ENCODE measurements at places on chromosomes 11 and 22.

DNA sequence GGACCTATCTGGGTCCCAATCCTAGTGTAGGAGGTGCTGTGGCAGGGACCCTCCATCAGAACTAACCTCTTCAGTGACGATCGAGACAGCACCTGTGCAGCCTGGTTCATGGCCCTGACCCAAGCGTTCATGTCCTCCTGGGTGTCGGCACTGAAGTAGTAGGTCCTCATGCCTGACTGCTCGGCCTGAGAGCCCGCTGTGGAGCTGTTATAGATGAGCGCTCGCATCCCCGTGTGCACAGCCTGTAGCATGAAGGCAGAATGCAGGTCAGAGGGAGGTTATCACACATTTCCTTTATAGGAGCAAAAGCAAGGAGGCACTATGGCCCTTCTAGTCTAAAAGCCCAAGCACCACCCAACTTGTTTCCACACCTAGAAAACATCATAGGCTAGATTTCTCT lies 103.0 kb downstream of the C11orf58 start:
- DNase-seq: no peak

GRCh38 chr22:41408665-41409064 lies 26.9 kb downstream of the TEF start:
- DNase-seq: no peak

GRCh38 chr22:35478633-35479107 lies 62.0 kb upstream of the RASD2 start:
- no peak for DNase-seq

DNA sequence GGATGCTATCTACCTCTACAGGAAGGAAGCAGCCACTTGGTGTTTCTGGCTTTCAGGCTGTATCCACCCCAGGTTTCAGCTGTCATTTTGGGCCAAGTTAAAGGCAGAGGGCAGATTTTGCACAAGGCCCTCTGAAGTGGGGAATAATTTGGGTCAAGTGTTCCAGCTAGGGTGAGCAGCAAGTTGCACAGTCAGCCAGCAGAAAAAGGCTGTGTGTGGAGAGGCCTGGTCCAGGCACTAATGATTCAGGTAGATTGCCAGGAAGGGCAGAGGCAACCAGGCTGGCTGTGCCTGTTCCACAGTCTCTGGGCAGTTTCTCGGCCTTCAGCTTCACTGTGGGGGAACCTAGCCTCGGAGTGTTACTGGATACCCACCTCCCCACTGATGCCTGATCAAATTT lies 8.6 kb upstream of the ELF5 start:
- no peak for DNase-seq

DNA sequence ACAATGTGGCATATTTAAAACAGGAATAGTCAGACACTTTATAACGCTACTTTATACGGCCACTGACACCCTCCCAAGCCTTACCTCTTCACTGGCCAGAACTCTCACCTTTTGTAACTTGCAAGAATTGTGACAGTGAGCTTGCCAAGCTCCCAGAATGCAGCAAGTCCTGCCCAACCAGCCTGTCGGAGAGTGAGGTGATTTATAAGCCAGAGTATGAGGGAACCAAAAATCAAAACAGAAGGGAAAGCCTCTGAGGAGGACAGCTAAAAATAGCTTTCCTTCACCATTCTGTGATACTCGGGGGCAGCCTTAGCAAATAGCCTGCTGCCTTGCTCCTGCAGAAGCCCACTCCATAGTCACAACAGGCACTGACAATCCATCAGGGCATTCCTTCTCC lies 229.7 kb downstream of the FAM76B start:
- no peak for DNase-seq

DNA sequence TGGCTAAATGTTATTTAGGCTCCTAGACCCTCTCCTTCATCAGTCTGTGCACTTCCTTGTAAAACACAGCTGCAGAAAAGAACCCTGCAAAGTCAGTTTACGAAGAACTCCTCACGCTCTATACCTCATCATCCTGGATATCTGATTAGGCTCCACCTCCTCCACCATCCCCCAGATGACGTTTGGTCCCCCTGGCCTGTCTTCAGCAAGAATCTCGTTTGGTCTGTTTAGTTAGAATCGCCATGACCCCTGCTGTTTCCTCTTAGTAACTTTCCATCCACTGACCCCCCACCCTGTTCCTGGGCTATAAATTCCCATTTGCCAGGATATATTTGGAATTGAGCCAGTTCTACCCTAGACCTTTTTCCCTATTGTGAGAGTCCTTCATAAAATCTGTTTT lies 214.1 kb downstream of the OPCML start:
- DNase-seq: no peak

DNA sequence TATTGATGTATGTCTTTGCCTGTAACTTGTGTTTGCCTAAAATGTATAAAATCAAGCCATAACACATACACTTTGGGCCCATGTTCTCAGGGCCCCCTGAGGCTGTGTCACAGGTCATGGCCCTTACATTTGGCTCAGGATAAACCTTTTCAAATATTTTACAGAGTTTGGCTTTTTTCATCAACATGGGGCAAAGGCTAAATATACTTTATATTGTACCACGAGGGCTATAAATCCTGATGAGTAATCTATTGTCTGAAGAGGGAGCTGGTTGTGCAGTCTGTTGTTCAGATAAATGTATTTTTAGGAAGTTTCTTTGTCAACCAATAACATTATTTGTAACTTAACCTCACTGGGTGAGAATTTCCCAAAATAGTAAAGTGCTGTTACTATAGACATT lies 404.6 kb upstream of the DDI1 start:
- DNase-seq: no peak

- DNase-seq: no peak
These were observed 97.5 kb downstream of the TSPAN18 start for GRCh38 chr11:44824300-44824704.

- no peak for DNase-seq
These were observed 1435.9 kb downstream of the BRD1 start for GRCh38 chr22:48391820-48392219.

DNA sequence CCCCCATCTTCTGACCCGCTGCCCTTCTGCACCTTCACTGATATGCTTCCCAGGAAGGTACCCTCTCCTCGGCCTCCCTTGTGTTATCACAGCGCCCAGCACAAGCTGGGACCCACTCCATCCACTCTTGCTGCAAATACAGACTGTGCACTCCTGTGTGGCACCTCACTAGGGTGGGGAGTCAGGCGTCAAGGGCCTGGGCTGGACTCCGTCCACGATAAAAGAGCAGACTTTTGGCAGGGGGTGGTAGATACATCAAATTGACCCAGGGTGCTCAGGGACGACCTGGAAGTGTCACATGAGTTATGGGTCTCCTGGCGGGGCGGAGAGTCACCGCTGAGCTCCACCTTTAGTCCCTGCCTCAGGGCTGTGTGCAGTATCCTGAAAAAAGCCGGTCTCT lies 908 bp downstream of the TRPM5 start:
- DNase-seq: no peak

- no peak for DNase-seq
These were observed 6.4 kb downstream of the DGKZ start for GRCh38 chr11:46353698-46354097.

- no peak for DNase-seq
These were observed 14.6 kb downstream of the CABP7 start for GRCh38 chr22:29734406-29734805.

DNA sequence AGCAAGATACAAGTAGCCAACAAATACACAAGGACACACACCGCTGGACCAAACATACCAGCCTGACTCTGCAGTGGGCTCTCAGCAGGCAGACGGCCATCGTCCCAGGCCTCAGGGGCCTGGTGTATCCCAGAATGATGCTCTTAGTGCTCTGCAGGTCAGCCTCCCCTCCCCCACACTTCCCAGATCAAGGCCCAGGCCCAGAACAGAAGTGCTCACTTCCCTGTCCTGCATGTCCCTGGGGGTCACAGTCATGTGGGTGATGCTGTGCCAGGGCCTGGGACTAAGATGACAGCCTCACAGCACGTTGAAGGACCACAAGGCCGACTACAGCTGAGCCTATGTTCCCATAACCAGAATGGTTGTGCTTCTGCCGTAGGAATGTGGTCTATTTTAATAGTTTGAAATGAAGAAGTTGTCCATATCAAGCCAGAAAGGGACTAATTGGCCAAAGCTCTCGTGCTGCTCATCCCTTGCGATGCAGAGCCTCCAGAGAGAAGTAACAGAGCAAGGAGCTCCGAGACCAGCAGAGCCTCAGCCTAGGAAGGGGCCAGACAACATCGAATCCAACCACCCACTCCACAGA lies 48.6 kb downstream of the GAB4 start:
- DNase-seq: no peak

GRCh38 chr11:58525037-58525614 lies 17.2 kb upstream of the OR5B21 start:
- no peak for DNase-seq

GRCh38 chr11:93796441-93797231 lies 12.6 kb downstream of the MED17 start:
- no peak for DNase-seq

DNA sequence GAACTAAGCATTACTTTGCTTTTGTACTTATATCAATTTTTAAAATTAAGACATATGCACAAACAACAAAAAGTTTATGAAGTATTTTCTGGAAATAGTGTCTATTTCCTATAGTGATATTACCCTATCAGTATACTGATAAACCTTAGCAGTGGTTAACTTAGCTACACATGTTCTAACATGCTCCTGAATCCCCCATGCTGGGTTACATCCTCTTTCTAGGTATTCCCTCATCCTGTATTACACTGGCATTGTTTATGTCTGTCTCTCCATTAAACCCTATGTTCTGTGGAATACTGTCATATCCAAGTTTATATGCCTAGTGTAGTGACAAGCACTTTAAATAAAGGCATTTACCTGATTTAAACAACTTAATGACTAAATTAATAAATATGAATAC lies 1.8 kb upstream of the FAR1 start:
- no peak for DNase-seq

DNA sequence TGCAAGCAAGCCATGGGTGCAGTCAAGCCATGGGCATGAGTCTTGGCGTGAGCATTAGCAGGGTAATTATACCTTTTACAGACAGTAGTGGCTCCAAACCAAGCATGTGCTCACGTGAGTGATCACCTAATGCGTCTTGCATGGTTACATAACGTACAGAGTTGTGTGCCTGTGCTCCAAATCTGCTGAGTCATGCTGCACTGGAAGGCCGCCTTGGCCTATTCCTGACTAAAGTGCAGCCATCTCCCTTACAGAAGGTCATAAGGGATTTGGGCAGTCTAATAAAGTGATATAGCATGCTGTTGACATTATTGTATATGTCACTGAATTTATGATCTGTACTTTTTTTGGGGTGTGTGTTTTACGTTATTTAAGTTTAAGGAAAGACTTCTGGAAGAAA lies 102.4 kb downstream of the ARHGAP42 start:
- DNase-seq: no peak

DNA sequence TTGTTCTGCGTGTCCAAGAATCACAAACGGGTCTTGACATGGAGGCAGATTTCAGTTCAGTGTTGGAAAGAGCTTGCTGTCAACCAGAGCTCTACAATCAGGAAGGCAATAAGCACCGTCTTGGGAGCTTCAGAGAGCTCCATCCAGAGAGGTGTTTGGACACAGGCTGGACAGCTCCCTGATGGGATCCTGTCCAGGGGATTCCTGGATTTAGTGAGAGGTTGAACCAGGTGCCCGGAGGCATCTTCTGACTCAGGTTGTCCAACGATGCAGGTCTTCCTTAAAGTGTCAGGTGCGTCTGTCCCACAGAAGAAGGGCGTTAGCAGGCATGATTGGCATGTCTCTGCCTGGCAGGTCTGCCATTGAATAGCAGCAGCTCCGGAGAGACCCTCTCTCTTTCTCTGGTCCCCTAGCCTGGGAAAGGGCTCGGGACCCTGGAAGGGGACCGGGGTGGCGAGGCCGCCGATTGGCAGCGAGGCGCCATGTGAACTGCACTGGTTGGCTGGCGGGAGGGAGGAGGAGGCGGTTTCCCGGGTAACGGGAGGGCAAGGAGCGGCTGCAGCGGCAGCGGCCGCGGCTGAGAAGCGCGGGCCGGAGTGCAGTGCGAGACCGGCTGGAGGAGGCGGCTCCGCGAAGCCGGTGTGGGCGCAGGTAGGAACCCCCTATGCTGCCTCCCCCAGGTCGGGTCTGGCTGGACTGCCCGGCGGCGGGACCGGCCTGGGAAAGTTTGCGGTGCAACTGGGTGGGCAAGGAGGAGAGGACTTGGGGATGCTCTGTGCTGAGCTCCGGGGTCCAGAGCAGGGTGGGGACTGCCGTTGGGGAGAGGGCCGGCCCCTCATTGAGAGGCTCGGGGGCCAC lies 104.1 kb upstream of the E2F8 start:
- no peak for DNase-seq

Data from SJCRH30 (cell line).